ENCODE measurements at places on chromosomes 7 and 10.
A peak's percentile ranks its signal among the peaks of the same experiment; 100 is the strongest.

GRCh38 chr10:6008497-6009142 lies 31.3 kb upstream of the IL15RA start:
- no peak for DNase-seq

DNA sequence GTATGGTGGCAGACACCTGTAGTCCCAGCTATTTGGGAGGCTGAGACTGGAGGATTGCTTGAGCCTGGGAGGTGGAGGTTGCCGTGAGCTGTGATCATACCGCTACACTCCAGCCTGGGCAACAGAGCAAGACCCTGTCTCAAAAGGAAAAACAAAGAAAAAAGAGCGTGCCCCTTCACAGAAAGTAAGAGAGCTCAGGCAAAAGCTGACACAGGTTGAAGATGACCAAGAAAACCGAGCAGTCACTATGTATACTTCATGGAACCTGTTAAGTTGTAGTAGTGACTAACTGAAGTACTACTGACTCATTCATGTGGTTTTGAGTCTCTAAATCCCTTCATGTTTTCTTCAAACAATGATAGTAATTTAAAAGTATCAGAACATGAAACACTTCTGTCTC lies 1.2 kb upstream of the PRRT4 start:
- DNase-seq: no peak

- DNase-seq: no peak
Measured at GRCh38 chr7:158123214-158123613, 464.4 kb downstream of the PTPRN2 start.

DNA sequence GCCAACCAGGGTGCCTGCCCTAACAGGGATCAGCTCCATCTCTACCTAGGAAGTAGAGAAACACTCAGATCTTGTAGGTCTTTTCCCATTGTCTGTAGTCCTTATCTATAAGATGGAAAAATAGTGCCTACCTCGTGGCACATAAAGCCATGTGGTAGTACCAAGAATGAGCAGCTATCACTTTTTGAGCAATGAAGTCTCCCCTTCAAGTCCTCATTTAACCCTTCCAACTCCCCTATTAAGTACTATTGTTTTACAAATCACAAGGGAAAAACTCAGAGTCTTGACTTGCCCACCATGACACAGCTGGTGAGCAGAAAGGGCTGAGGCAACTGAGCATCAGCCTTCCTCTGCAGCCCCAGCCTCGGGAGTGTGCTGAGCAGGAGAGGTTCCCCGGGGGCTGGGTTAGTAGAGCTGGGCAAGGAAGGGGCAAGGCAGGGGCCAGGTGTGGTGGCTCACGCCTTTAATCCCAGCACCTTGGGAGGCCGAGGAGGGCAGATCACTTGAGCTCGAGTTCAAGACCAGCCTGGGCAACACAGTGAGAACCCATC lies 3.3 kb downstream of the FRAT2 start:
- DNase-seq: no peak

DNA sequence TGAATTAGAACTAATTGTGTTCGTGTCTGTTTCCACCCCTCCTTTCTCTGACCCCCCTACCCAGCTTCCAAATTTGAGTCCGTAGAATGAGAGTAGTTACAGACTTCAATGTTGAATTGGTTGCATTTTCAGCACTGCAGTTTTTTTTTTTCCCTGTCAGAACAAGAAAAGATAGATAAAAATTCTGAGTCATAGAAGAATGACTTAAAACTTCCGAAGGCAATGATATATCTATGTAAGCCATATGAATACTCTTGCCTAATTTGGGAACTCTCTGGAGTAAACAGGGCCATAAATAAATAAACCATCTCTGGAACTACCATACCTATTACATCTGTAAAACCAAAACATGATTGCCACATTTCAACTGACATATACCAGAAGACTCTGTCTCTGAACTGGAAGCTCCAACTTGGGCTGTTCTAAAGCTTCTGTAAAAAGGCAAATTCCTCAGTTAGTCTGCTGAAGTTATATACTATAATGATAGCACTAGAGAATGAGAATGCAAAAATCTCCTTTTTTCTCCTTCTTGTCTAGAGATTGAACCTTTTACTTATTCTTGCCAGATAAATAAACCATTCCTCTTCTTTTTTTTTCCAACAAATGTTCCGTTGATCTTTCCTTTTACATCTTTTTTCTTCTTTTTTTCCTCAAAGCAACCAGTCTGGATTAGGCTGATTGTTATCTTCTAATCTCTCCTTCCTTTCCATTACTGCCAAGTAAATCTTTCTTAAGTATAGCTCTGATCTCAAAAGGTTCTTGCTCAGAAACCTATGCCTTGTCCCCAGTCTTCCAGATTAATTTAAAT lies 23.5 kb downstream of the VCL start:
- DNase-seq: no peak

- DNase-seq: no peak
Measured at GRCh38 chr7:105877736-105878135, 1.3 kb upstream of the ATXN7L1 start.

GRCh38 chr10:113049881-113050280 lies 99.8 kb downstream of the TCF7L2 start:
- DNase-seq: no peak

DNA sequence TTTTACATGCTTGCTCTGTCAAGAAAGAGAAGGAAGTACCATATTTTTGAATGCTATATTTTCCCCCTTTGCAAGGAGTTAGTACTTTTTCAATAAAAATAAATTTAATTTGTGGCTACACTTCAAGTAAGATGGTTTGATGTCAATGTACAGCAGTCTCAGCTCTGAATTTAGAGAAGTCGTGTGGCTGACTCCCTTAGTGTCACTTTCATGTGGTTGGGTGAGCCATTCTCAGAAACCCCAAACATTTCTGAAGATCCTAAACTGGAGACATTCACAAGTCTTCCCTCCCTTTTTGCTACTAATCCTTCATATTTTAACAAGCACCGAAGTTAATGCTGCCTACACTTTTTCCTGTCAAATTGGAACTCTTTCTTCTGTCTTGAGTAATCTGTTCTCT lies 244.4 kb downstream of the DYNC1I1 start:
- DNase-seq: no peak

DNA sequence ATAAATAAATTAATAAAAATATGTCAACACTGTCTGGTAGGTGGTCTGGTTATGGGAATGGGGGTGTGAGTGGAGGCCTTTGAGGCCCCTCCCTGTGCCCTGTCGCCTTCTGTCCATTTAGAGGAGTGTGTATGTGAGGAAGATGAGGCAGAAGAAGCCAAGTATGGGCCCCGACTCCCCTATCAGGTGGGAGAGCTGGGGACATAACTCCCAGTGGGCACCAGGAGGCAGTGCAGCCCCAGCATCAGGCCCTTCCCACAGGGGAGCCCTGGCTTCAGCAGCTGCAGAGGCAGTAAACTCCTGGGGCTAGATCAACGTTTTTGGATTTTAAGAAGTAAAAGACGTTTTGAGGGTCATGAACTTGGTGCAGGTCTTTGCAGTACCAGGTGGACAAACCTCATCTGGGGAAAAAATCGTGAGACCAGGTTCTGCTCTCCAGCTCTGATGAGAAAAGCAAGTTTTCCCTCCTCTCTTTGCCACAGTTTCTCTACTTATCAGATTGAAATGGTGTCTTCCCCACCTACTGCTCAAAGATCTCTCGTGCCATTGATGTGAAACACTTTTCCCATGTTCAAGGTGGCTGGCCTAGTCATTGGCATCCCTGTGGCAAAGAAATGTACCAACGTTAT lies 167.8 kb upstream of the EEPD1 start:
- peak; percentile 47 for DNase-seq

GRCh38 chr7:18552943-18553604 lies 57.5 kb downstream of the HDAC9 start:
- no peak for DNase-seq

- DNase-seq: no peak
Measured at GRCh38 chr10:106392778-106393177, 771.7 kb downstream of the SORCS1 start.

DNA sequence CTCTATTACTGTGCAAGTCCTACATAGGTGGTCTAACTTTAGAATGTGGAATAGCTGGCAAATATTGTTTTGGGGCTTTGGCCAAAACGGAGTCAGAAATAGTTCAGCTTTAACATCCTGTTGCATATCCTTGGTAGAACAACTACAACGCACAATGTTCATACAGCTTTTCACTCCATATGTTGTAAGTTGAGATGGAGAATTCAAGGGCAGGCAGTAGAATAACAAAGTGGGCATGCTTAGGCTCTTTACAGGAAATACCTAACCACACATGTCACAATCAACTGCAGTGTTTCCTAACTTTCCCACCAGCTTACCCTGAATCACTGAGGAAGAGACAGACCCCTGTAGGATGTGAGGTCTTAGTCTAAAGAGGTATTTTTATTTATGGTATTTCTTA lies 122.3 kb downstream of the PPP1R3A start:
- no peak for DNase-seq

GRCh38 chr10:42367532-42368230 lies 270.7 kb downstream of the ZNF33B start:
- no peak for DNase-seq

- DNase-seq: peak; percentile 39
Measured at GRCh38 chr7:132065193-132065988, 509.0 kb upstream of the PODXL start.

DNA sequence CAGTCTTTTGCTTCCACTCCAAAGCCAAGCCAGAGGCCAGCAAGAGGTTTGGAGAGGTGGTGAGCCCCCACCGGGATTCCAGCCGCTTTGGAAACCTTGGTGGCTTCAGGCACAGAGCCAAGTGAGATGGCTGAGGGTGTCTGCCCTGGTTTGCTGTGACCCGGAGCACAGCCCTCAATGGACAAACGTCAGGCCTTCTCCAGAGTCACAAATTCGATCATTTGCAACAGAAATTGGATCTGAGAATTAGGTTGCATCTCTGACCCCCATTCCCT lies 885 bp upstream of the NKX1-2 start:
- DNase-seq: no peak

- no peak for DNase-seq
Measured at GRCh38 chr7:117036053-117036669, 82.9 kb downstream of the ST7 start.

GRCh38 chr7:94584113-94584512 lies 71.8 kb downstream of the SGCE start:
- no peak for DNase-seq

- DNase-seq: no peak
Measured at GRCh38 chr7:108611268-108611667, 41.6 kb downstream of the DNAJB9 start.

DNA sequence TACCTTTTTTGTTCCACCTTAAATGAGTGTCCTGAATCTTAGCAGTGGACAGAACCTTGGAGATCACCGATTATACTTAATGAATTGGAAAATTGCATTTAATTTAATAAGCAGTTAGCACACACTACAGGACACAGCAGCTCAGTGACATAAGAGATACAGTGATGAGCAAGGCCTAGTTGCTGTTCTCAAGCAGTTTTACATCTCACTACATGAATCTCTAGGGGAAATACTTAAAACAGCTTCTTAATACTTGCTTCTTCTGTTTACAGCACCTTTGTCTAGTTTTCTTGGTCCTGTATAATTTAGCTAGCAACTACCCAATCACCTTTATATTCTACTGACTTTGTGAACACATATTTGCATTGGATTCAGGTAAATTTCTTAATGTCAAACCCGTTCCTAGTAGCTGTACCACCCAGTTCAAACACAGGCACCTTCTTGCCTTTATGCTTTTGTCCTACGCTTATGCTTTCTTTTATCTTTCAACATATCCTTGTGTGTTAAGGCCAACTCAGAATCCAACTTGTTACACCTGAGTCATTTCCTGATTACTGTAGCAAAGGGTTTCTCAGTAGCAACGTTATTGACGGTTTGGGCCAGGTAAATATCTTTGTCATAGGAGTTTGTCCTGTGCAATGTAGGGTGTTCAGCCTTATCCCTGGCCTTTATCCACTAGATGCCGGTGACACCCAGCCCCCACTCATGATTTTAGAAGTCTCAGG lies 1.8 kb downstream of the STAM start:
- DNase-seq: no peak

GRCh38 chr7:78345293-78345911 lies 546.8 kb downstream of the PHTF2 start:
- DNase-seq: no peak

DNA sequence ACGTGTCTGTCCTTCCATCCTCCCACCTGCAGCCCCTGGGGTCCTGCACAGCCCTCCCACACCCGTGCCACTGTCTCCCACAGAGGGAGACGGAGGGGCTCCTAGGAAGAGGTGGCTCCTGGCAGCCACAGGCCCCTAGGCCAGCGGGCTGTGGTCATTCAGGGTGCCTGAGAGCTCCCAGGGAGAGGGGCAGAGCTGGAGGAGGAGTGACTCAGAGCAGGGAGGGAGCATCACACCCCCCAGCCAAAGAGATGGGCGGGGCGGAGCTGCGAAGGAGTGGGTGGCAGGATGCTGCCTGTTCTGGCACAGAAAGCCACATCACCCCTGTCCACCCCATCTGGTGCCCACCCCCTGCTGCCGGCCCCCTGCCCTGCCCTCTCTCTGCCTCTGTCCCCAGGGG lies 50.5 kb downstream of the STK32C start:
- no peak for DNase-seq

GRCh38 chr10:132183046-132183445 lies 3.7 kb upstream of the DPYSL4 start:
- DNase-seq: no peak

DNA sequence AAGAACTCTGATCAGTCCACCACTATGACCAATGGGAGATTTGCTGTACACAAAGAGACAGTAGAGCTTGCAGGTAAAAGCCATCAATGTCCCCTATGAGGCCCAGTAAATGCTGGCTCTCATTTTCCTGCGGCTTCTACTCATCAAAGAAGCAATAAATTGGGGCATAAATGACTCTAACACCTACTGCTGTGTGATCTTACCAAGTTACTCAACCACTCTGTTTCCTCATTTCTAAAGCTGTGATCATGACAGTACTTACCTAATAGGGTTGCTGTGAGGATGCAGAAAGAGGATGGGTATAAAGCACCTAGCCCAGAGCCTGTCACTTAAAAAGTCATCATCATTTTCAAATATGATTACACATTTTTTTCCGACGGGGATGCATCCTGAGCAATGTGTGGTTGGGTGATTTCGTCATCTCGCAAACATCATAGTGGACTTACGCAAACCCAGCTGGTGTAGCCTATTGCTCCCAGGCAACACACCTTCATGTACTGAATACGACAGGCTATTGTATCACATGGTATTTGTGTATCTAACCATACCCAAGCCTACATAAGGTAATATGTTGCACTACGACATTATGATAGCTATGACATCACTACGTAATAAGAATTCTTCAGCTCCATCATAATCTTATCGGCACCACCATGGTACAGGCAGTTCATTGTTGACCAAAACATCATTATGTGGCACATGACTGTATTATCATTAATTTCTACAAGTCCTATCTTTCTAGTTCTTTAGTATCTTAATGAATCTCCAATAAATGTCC lies 7.1 kb upstream of the MGMT start:
- DNase-seq: no peak

- DNase-seq: peak; percentile 86
Measured at GRCh38 chr7:7099584-7100014, 82.7 kb upstream of the C1GALT1 start.

Data from HCT116 (cell line).